Spinal cord (tissue), 10 donors: ENCODE measurements at places on chromosomes 7 and 10. TPM values are rescaled to one million over a fixed set of nuclear protein-coding genes. Genes with fewer than 3 reads are reported as not detected.

Gene INSYN2A
- 3.9 TPM for total RNA-seq

Gene PRKAR1B
- total RNA-seq: 105 TPM

Gene POLD2
- 40.7 TPM for total RNA-seq

Gene PHKG1
- total RNA-seq: 7.9 TPM

Gene STARD3NL
- 99.0 TPM for total RNA-seq

Gene ZNF239
- 12.0 TPM for total RNA-seq

Gene MPP7
- total RNA-seq: 8.9 TPM

Gene GIMAP4
- 21.5 TPM for total RNA-seq

Gene C10orf105
- total RNA-seq: 0.99 TPM

Gene SEMA3D
- total RNA-seq: 35.7 TPM

Gene SORBS1
- total RNA-seq: 129 TPM

Gene FGF8
- total RNA-seq: 0.72 TPM

Gene PARG
- total RNA-seq: 69.5 TPM

Gene ANKRD30A
- total RNA-seq: not detected

Gene LEP
- total RNA-seq: 0.10 TPM

Gene TRRAP
- 27.2 TPM for total RNA-seq

Gene SORCS3
- total RNA-seq: 3.7 TPM

Gene CCL24
- not detected for total RNA-seq

Gene MYL10
- not detected for total RNA-seq

Gene PRKCQ
- 6.2 TPM for total RNA-seq

Gene DPYSL4
- 21.3 TPM for total RNA-seq
